ENCODE measurements at places on chromosomes 11 and 22. TPM values are rescaled to one million over a fixed set of nuclear protein-coding genes. Genes with fewer than 3 reads are reported as not detected.

CHCHD10 gene
- 3.7 TPM for total RNA-seq

FAU gene
- 204 TPM for total RNA-seq

TIMM10B gene
- 29.3 TPM for total RNA-seq

CELSR1 gene
- total RNA-seq = 0.58 TPM

BATF2 gene
- 0.77 TPM for total RNA-seq

IGSF9B gene
- under 0.01 TPM for total RNA-seq

TRPM5 gene
- total RNA-seq = not detected

OOSP4A gene
- not detected for total RNA-seq

MFRP gene
- not detected for total RNA-seq

MEI1 gene
- total RNA-seq = 1.7 TPM

C11orf42 gene
- not detected for total RNA-seq

LRRC55 gene
- not detected for total RNA-seq

BACE1-AS gene
- 1.4 TPM for total RNA-seq

ZNF195 gene
- total RNA-seq = 16.7 TPM

FOSL1 gene
- total RNA-seq = 17.5 TPM

RIBC2 gene
- 0.28 TPM for total RNA-seq

TMEM135 gene
- total RNA-seq = 17.8 TPM

MS4A3 gene
- not detected for total RNA-seq

MMP3 gene
- 0.19 TPM for total RNA-seq

PATE2 gene
- 0.38 TPM for total RNA-seq

OLFML1 gene
- 10.7 TPM for total RNA-seq

OR6A2 gene
- total RNA-seq = 0.28 TPM

C11orf91 gene
- not detected for total RNA-seq

PYGM gene
- total RNA-seq = 6.8 TPM

OR8A1 gene
- not detected for total RNA-seq

HEPACAM gene
- total RNA-seq = not detected

KCNJ11 gene
- under 0.01 TPM for total RNA-seq

EFCAB6 gene
- 2.3 TPM for total RNA-seq

RNF141 gene
- 49.8 TPM for total RNA-seq

APOA5 gene
- total RNA-seq = under 0.01 TPM

TRIM29 gene
- not detected for total RNA-seq

ELF5 gene
- total RNA-seq = not detected

MISFA gene
- 0.19 TPM for total RNA-seq

TTLL1 gene
- 9.8 TPM for total RNA-seq

HORMAD2 gene
- under 0.01 TPM for total RNA-seq
